Non-pigmented ciliary epithelial cell (primary cell): ENCODE measurements at places on chromosomes 6 and 20.
A peak's percentile ranks its signal among the peaks of the same experiment; 100 is the strongest.

DNA sequence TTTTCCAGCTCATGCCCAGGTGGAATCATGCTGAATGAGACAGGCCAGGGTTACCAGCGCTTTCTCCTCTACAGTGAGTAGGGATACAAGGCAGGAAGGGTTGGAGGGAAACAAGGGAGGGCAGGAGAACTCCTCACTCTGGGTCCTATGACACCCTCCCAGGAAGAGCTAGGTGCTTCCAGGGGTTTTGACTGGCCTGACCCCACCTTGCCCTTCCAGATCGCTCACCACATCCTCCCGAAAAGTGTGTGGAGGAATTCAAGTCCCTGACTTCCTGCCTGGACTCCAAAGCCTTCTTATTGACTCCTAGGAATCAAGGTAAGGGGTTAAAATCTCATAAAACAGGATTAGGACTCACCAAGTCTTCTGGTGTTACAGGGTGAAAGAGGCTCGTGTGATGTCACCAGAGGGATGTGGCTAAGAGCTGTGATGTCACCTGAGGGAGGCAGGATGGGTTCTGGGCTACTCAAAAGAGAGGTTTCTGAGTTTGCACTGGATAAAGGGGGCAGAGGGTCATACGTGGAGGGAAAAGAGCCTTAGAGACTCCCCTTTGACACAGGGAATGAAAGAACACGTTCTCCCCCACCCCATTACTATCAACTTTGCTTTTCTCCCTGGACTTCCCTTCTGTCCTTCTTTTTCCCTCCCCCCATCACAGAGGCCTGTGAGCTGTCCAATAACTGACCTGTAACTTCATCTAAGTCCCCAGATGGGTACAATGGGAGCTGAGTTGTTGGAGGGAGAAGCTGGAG lies 1.9 kb downstream of the APOM start:
- no peak for DNase-seq

- DNase-seq = no peak
These were observed 53.6 kb upstream of the PIM1 start for GRCh38 chr6:37116326-37116725.

DNA sequence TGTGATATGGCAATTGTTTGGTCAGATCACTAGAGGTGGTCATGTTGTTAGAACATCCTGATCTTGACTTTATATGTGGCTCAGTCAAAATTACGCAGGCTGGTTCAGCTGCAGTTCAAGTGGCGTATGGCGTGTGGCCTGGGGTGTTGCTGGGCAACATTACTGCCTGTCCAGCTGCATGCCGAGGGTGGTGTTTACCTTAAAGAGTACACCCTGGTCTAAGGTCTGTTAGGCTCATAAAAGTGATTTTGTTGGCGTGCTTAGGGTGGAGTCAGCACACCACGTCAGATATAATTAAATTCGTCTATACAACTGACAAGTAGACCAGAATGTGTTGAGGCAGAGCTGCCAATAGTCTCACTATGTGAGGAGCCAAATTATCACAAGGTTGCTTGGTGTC lies 55.6 kb upstream of the NEDD9 start:
- DNase-seq = no peak

DNA sequence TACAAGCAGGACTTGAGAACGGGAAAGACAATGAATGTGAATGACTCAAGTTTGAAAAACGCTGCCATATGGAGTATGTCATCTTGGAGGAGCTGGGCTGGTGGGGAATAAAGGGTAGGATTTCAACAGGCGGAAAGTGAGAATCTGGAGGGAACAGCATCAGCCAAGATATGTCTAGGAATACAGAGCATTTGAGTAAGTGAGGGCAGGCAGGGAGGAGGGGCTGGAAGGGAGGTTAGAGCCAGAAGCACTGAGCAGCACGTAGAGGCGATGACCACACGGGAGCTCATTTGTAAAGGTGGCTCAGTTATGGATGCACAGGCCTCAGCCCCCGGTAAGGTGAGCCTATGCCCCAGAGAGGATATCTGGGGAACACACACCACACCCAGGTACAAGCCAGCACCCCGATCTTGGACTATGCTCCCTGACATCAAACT lies 115.1 kb downstream of the ZMYND8 start:
- peak; percentile 62 for DNase-seq

DNA sequence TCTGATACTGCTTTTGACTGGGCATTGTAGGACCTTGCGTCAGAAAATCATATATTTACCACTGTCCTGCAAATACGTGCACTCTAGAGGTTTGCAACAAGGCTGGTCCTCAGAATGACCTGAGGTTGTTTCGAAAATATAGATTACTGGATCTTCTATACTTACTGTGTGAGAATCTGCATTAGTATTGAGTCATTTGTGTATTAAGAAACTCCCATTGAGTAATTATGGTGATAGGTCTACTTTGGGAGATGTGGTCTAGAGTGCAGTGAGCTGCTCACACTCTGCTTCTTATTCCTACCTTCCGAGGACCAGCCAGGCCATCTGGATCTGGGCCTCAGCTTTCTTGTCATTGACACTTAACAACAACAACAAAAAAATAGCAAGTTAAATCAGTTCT lies 9.6 kb downstream of the KLHL32 start:
- no peak for DNase-seq
